ENCODE measurements at places on chromosomes 3 and 15. TPM values are rescaled to one million over a fixed set of nuclear protein-coding genes. Genes with fewer than 3 reads are reported as not detected.

Gene RETNLB
- total RNA-seq: not detected

Gene MKRN3
- 53.5 TPM for total RNA-seq

Gene GOLGA8J
- not detected for total RNA-seq

Gene CCDC13
- 2.8 TPM for total RNA-seq

Gene GOLGA8S
- total RNA-seq: under 0.01 TPM

Gene LOXL1
- total RNA-seq: 3.4 TPM

Gene TRAK1
- total RNA-seq: 62.6 TPM

Gene IQCF5
- not detected for total RNA-seq
